ENCODE measurements at places on chromosomes 3 and 15.

DNA sequence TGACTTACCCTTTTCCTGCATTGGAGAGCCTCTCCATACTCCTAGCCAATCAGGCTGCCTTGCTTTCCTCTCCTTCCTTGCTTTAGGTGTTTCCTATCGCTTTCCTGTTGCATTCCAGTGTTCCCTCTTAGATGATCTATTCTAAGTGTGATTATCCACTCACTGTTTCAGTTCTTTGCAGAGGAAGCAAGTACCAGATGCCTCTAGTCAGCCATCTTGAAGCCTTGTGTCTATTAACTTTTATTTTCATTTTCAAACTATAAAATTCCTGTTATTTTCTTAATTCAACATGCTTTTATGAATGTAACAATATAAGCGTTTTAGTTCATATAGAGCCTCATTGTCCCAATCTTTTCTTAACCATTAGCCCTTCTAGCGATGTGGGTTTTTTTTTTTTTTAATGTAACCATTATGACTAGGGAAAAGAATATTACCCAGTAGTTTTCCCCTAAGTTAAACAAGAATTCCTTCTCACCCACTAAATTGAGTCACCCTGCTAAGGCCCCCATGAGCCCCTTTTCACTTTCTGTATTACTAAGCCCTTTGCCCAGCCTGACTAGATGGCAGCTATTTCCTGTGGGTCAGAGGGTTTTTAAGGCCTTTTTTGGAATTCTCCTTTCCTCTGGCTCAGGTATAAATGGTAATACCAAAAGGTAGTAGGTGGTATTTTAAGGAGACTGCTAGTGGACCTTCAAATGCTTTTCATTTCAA is 229.4 kb upstream of the CTNNB1 start:
- DNase-seq, result no peak

DNA sequence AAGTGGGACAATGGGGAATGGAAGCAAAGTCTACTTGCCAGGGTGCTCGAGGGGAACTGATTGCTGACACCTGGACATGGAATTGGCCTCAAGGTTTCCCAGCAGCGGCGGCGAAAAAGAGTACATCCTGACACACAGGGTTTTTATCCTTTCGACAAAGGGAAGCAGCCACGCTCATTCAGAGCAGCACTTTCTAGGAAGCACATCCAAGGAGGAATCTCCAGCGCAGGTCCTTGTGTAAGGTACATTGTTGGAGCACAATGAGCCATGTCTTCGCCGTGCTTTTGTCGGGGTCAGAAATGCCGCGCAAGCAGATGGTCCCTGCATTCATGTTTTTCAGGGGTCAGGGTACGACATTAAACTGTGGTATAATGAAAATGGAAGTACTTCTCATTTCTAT is 16.8 kb downstream of the CACNA1D start:
- no peak for DNase-seq

GRCh38 chr3:49805897-49806701 is 3.0 kb downstream of the INKA1 start:
- DNase-seq, result peak; percentile 55

GRCh38 chr3:71128961-71129360 is 454.6 kb downstream of the FOXP1 start:
- DNase-seq, result no peak

GRCh38 chr3:193509103-193509965 is 45.4 kb downstream of the ATP13A4 start:
- no peak for DNase-seq

- no peak for DNase-seq
Measured at GRCh38 chr3:185402561-185402960, 39.6 kb downstream of the MAP3K13 start.

DNA sequence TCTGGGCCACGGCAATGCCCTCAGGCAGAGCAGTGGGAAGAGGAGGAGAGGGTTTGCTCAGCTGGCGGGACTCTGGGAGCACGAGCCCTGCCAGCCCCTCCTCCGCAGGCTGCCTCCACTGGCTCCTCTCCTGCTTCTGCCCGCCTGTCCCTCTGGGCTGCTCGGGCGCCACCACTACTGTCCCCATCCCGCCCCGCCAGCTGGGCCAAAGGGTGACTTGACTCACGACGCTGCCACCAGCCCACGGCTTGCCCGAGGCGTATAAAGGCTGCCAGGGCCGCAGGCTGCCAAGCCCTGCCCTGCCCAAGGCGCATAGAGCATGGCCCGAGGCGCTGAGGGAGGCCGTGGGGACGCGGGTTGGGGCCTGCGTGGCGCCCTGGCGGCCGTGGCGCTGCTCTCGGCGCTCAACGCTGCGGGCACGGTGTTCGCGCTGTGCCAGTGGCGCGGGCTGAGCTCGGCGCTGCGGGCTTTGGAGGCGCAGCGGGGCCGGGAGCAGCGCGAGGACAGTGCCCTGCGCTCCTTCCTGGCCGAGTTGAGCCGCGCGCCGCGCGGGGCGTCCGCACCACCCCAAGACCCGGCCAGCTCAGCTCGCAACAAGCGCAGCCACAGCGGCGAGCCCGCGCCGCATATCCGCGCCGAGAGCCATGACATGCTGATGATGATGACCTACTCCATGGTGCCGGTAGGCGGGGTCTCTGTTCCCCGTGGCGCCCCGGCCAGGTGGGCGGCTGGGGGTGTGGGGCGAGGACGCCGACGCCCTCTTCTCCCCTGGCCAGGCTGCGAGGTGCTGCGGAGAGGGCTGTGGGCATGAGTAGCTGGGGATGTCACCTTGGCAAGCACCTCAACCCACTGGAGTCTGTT is at the start of gene GLDN:
Gene GLDN, plus strand, starts transcription at position 290 of the 861 bp plus-strand sequence. Its CDS starts 30 bp downstream, at position 320.
- DNase-seq, result peak; percentile 76

GRCh38 chr3:37794646-37795045 is 67.0 kb upstream of the CTDSPL start:
- DNase-seq, result no peak

DNA sequence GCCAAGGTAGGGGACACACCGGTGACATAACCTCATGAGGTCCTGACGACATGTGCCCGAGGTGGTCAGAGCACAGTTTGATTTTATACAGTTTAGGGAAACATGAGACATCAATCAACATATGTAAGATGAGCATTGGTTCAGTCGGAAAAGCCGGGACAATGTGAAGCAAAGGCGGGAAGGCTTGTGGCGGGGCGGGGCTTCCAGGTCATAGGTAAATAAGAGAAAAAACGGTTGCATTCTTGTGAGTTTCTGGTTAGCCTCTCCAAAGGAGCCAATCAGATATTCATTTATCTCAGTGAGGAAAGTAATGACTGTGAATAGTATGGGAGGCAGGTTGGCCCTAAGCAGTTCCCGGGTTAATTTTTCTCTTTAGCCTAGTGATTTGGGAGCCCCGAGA is 271.7 kb upstream of the ATP10A start:
- DNase-seq, result no peak

- no peak for DNase-seq
Measured at GRCh38 chr3:23071296-23071695, 131.8 kb upstream of the UBE2E2 start.

DNA sequence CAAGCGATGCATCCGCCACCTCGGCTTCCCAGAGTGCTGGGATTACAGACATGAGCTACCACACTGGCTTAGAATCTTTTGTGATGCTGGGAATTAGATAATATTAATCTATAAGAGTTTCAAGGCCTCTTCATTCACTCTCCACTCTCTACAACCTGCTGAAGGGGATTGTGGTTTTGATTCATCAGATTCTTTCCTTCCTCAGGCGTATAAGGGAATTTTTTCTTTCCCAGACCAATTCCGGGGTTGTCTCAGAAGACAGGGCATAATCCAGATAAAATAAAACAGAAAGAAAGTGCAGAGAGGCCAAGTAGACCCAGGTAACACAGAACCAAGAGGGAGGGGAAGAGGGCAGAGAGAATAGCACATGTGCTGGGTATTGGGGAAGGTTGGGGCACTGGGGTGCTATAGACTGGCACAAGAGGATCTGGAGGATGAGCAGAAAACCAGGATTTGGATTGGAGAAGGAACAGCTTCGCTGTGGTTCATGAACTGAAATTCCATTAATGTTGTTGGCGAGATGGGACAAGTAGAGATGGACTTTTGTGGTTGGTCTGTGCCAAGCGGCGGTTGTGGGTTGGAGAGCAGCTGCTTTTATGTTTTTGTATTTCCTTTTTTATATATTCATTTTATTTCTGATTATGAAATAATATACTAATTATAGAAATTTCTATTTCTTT is 12.8 kb downstream of the ARL6IP5 start:
- no peak for DNase-seq

GRCh38 chr3:42750834-42751233 is 22.2 kb downstream of the CCDC13 start:
- no peak for DNase-seq

DNA sequence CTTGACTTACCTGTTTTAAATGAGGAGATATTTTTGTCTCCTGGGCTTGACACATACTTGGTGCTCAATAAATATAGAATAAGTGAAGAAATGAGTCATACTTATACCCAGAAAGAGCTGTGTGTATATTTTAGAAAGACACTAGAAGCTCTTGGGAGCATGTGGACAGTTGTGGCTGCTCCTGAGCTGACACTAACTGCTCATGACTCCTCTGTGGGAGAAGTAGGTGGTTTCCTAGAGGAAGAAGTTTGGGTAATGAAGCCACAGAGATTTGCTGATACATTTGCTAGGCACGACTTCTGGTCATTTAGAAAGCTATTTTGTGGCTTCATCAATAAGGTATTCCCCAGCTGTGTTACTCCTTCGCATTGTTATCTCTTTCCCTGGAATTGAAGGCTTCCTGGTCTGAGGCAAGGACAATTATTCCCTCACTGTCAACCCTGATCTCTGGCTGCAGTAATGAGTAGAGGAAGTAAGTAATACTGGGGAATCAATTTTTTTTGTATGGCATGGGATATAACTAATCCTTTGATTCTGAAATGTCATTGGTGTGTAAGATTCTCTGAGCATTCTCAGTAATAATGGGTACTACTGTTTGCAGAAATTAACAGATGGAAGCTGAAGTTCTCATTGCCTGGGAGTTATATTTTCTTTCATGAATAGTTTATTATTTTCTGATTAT is 79.6 kb upstream of the DCBLD2 start:
- DNase-seq, result no peak

- no peak for DNase-seq
Measured at GRCh38 chr3:81419228-81419627, 342.2 kb downstream of the GBE1 start.

- no peak for DNase-seq
Measured at GRCh38 chr3:176687754-176688153, 509.5 kb downstream of the TBL1XR1 start.

GRCh38 chr3:120567370-120568201 is 28.6 kb upstream of the NDUFB4 start:
- DNase-seq, result no peak

GRCh38 chr3:142215106-142215505 is 10.3 kb downstream of the GK5 start:
- DNase-seq, result no peak

GRCh38 chr15:84398763-84399701 is 163.5 kb downstream of the GOLGA6L4 start:
- no peak for DNase-seq

DNA sequence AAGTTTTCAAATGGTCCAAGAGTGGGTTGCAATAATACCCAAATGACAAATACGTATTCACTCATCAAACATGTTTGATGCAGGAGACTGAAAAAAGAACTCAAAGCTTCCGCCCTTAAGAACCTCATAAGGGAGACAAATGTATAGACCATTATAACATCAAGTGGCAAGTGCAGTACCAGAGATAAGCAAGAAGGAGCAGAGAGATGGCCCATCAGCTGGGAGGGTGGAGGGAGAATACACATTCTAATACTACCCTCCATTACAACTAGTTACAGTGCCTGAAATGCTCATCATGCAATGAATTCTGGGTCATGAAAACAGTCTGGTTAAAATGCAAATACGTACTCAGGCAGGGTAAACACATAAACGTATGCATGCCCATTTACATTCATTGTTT is 304.0 kb downstream of the SHQ1 start:
- no peak for DNase-seq

DNA sequence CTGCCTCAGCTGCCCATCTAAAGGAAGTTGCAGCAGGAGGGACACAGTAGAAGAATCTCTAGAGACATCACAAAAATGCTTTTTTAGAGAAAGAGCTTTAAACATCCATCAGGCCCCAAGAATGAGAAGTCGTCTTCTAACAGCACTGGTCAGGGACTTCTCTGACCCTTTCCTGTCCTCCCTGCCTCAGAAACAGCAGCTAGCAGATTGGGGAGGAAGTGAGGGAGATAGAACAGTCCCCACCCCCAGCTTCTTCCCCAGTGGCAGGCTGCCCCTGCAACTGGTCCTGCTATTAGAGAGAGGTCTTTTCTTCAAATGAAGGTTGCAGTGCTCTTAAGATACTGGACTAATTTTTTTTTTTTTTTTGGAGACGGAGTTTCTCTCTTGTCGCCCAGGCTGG is 55.1 kb downstream of the PDE8A start:
- DNase-seq, result no peak

DNA sequence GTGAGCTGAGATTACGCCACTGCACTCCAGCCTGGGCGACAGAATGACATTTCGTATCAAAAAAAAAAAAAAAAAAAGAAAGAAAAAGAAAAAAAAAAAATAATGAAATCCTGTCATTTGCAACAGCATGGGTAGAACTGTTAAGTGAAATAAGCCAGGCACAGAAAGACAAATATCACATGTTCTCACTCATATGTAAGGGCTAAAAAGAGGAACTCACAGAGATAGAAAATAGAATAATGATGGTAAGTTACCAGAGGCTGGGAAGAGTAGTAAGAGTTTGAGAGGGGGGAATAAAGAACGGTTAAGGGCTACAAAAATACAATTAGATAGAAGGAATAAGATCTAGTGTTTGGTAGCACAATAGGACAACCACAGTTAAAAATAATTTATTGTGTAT is 19.7 kb downstream of the DENND6A start:
- no peak for DNase-seq

DNA sequence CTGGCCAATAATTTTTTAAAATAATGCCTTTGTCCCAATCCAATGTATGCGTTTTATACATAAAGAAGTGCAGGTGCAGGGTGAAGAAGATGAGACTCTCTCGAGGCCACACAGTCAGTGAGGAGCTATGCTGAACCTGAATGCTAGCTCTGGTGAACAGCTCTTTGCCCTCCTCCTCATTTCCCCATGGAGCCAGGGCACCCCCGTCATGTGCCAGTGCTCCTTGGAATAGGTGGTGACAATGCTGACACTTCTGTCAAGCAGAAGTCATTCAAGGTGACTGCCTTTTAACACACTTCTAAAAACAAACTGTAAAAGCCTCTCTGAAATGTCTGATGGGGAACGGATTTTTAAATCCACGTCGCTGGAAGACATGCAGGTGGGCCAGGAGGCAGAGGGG is 162.4 kb upstream of the WNT5A start:
- no peak for DNase-seq

DNA sequence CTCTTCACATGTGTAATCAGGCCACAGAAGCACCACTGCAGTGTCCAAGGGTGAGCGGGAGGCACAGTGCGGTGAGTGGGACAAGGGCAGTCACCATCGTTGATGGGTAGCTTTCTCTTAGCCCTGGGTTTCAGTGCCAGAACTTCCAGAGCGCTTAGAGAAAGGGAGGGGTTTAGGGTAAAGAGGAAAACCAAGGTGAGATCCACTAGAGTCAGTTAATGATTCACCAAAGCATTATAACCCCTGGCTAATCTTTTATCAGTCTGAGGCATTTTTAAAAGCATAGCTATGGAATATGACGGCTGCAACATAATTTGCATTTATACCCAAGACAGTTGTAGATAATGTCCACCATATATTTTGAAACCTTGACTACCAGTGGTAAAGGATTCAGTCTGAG is 94.8 kb downstream of the SHQ1 start:
- DNase-seq, result no peak

- DNase-seq, result no peak
Measured at GRCh38 chr15:48309740-48310139, 21.5 kb upstream of the DUT start.
